ENCODE measurements at places on chromosomes 6 and 20.

- no peak for DNase-seq
Measured at GRCh38 chr6:125792680-125793079, 1.9 kb downstream of the NCOA7 start.

- no peak for DNase-seq
Measured at GRCh38 chr6:39357998-39358686, 35.6 kb upstream of the KCNK16 start.

DNA sequence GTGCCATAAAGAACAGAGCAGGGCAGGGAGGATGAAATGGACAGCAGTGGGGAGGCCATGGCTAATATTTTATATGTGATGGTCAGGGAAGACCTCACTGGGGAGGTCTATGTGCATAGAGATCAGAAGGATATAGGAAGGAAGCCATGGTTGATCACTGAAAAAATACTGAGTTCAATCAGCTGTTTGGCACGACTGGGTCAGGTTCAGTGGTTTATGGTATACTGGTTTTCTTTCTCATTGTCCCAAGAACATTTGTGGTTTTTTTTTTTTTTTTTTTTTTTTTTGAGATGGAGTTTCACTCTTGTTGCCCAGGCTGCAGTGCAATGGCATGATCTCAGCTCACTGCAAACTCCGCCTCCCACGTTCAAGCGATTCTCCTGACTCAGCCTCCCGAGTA is 78.3 kb upstream of the TIAM2 start:
- DNase-seq, result no peak

- no peak for DNase-seq
Measured at GRCh38 chr20:19071446-19071725, 141.1 kb upstream of the SLC24A3 start.

DNA sequence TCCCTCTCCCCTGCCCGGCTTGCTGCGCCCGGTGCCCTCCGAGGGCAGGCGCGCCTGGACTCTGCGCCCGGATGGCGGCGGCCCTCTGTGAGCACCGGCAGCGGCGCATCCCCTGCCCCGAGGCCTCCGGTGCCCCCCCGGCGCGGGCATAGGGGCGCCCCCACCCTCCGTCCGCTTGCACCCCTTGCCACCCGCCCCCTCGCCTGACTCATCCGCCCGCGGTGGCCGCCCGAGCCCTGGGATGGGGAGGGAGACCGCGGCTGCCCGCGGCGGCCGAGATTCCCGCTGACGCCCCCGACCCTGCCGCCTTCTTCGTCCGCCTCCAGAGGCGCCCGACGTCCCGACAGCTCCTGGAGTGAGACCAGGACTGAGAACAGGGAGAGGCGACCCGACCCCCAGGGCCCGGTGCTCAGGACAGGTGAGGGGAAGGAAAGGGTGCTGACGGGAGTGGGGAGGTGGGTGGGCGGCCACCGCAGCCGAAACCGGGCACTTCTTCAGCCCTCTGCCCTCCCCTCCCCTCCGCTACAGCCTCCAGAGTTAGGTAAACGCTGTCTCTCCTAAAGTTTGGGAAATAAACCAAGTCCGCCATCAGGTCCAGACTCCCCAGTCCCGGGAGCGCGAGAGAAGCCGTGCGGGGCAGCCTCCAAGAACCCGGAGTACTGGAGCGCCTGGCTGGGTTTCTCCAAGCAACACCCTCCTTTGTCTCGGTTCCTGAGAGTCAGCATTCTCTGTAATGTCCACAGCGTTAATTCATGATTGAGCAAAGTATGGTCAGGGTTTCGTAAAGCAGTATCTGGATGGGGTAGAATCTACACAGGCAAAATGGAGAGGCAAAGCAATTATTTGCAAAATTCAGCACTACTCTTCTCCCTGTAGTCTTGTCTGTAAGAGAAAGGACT is 539 bp downstream of the TMEM200A start:
- DNase-seq, result no peak

GRCh38 chr20:5621305-5621704 is 128.9 kb upstream of the SHLD1 start:
- no peak for DNase-seq

DNA sequence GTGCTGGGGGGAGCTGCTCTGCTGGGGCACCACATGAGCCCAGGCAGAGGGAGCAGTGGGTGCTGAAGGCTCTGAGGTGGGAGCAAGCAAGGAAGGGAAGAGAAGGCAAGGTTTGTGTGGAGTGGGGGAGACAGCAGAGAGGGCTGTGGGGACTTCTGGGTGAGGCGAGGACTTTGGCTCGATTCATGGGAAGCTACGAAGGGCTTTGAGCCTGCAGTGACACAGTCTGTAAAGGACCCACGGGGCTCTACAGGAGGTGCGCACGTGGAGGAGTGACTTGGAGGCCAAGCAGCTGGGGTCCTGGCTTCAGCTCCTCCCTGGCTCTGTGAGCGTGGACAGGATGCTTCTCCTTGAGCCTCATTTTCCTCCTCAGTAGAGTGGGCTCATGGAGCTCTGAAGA is 29.1 kb upstream of the CSNK2A1 start:
- DNase-seq, result no peak

DNA sequence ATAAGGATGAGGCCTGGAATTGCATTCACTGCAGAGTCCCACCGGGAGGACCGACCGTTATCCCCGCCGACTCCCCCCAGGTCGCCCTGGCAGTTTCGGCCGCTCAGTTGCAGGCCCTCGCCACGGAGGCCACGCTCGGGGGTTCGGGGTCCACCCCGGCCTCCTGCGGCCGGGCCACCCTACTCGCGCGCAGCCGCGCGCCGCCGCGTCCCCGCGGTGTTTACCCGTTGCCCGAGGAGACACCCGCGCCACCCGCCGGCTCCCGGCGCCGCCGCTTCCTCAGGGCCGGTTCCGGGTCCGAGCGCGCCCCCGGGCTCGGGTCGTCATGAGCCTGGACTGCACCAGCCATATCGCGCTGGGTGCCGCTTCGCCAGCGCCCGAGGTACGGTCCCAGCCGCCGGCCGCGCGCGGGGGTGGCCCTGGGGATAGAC is at the start of gene CCDC170:
Gene CCDC170 (plus strand): TSS at position 214 of the 431 bp plus-strand sequence. CDS start 112 bp downstream, at position 326.
- DNase-seq, result no peak

DNA sequence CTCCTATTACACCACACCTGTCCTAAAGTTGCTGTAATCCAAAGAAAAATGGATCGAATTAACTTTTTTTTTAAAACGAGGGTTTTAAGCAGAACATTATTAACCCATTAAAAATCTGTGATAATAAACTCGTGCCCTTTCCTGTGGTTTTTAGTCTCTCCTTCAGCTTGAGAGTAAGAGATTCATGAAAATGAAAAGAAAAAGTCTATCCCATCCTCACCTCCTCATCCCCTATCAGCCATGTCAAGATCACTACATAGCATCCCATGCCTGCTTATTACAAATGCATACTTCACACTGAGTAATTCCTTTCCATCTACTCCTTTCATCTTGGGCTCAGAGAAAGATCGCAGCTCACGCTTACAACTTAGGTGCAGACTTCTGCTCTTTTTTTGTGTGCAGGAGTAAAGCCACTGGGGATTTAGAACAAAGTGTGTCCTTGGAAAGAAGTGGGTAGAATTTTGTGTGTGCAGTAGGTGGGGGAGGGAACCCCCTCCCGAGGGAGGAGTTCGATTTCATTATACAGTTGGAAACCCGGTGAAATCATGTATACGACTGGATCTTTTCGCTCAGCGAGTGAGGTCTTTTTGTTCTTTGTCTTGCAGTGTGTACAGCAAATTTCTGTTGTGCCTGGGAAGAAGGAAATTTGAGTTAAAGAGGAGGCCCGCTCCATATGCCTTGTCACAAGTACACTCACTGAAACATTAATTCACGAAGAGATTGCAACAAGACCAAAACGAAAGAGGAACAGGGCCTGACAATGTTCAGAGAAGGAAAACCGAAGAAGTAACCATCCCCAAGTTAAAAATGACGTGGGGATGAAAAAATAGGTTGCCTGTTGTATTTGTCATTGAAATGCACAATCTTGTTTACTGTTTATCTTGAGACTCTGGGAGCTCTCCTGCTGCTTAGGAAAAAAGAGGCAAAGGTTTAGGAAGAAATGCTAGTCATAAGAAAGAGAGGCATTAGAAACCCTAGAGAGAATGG is 146.5 kb upstream of the ZNF217 start:
- DNase-seq, result peak; percentile 61

DNA sequence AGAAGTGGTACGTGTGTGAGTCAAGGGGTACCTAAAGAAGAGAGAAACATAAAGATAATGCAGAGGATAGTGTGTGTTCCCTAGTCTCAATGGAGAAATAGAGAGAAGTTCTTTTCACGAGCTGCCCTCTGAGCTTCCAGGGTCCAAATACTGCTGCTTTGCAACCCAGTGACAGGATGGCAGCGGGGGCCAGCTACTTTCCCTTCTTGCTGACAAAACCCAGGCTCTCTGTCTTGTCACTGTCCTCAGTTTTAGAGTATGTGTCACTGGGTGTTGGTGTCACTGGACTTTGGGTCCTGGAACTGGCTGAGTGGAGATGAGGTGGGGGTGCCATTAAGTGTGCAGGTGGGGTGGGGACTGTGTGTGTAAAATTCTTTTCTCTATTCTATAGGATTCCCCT is 265.6 kb downstream of the CDC5L start:
- DNase-seq, result no peak

DNA sequence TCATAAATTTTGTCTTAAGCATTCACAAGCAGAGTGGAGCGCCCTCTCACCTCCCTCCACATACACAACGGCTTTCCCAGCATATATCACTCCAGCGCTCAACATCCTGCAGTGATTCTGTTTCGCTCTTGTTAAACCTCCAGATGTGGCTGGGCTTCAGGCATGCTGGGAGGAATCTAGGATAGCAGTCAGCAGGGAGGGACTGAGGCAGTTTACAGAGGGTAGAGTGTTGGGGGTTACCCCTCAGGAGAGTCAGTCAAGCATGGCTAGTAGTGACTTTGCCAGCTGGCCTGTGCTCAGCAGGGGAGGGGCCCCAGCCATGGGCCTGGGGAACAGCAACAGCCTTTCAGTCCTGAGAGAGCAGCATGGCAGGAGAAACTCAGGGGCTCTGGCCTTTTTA is 161.4 kb upstream of the FLRT3 start:
- DNase-seq, result no peak

Data from SIG-M5 (cell line).